Vagina (tissue), 2 donors: ENCODE measurements at places on chromosomes 1 and 21.
A peak's percentile ranks its signal among the peaks of the same experiment; 100 is the strongest.

GRCh38 chr21:44854664-44855446 is 18.6 kb downstream of the PTTG1IP start:
- no peak for DNase-seq
- H3K4me3 ChIP-seq = no peak overlapping the region
- no peaks in the 10 kb centered on the region for H3K27me3 ChIP-seq
- H3K4me1 ChIP-seq = peaks cover 11% of the 10 kb centered on the region
- H3K36me3 ChIP-seq = no peaks in the 10 kb centered on the region

GRCh38 chr1:91619881-91620280 is 119.2 kb downstream of the CDC7 start:
- H3K4me1 ChIP-seq = peaks cover 16% of the 10 kb centered on the region
- no peak for DNase-seq

GRCh38 chr1:10450156-10450814 is 454 bp downstream of the CORT start:
- DNase-seq = no peak
- H3K27me3 ChIP-seq = no peaks in the 10 kb centered on the region
- H3K36me3 ChIP-seq = no peaks in the 10 kb centered on the region
- peaks cover 9% of the 10 kb centered on the region for H3K4me1 ChIP-seq
- no peak overlapping the region for H3K27ac ChIP-seq
- no peak overlapping the region for H3K4me3 ChIP-seq

DNA sequence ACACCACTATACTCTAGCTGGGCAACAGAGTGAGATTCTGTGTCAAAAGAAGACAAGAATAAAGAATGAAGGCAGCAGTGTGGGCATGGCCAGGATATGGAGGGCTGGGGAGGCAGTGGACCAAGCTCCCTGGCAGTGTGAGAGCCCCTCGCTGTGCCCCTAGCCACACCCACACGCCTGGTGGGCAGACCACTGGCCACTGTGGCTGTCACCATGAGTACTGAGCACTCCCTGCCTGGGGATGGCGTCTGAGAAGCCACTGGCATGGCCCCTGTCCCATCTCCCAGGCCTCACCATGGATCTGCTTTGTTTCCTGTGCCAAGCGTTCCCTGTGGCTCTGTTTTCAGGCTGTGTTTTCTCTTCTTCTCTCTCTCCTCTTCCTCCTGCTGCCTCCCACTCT is 51.7 kb downstream of the STUM start:
- H3K4me1 ChIP-seq = peaks cover 38% of the 10 kb centered on the region
- no peak overlapping the region for H3K4me3 ChIP-seq
- H3K36me3 ChIP-seq = no peaks in the 10 kb centered on the region
- H3K27me3 ChIP-seq = no peaks in the 10 kb centered on the region
- DNase-seq = no peak

DNA sequence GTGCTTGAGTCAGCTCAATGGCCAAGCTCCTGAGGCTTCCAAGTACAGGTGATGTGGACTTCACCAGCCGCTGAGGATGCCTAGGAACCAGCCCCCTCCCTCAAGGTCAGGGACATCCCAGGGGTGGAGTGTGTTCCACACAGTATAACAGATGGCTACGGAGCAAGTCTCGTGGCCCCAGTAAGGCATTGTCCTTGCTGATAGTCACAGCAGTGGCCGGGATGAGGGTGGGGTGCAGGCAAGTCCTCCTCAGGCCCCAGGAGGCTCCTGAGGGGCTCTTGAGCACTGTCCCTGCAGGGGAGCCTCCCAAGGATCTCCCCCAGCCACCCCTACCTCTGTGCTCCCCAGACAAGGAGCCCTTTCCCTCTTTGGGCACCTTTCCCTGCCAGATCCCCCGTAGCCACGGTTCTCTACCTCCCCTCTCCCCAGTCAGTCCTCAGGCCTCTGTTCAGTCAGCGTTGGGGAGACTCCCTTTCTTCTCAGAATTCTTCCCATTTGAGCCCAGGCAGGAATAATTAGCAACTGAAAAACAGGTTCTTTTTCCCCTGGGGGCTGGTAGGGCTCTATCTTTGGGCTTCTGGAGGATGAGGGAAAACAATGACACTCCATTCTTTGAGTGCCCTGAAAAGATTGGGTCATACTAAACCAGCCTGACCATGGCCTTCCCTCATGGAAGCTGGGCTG is 7.1 kb upstream of the THEM5 start:
- H3K27ac ChIP-seq = no peak overlapping the region
- peak; percentile 80 for DNase-seq
- peaks cover 19% of the 10 kb centered on the region for H3K4me1 ChIP-seq
- no peak overlapping the region for H3K4me3 ChIP-seq

DNA sequence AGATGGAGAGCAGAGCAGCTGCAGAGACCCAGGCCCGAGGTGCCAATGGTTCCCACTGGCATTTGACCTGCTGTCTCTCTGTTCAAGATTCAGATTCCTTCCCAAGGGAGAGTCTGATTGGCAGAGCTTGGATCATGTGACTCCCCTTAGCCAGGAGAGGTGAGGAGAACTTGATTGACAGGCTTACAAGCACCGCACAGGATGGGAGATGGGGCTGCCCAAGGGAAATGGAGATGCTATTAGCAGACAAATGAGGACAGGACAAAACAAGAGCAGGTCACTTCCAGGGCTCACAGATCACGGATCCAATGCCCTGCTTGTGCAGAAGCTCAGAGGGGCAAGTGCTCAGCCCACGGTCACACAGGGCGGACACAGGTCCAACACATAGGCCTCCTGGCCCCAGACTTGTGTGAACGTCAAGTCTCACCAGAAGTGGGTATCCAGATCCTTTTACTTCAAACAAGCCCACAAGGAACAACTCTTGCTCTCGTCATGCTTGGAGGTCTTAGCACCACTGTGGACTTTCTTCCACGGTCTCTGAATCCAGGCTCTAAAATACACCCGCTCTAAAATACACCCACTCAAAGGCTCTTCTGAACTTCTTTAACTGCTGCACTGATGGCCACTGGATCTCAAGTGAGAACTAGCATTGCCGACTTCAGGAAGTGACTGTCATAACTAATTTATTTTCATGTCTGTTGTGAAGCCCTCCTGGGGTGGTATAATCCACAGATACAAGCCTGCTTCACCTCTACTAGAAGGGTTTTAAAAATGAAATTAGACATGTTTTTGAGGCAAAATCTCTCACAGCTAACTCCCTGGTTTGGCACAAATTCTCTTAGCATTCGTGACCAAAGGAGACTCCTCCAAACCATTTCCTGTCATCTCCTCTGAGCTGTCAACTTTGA is 274.9 kb downstream of the RRAGC start:
- DNase-seq = no peak
- H3K27me3 ChIP-seq = no peaks in the 10 kb centered on the region
- no peaks in the 10 kb centered on the region for H3K36me3 ChIP-seq

- H3K27ac ChIP-seq = no peak overlapping the region
- DNase-seq = no peak
- H3K4me3 ChIP-seq = no peak overlapping the region
- no peaks in the 10 kb centered on the region for H3K36me3 ChIP-seq
Observed at GRCh38 chr1:114559356-114559755, 22.1 kb downstream of the BCAS2 start.

DNA sequence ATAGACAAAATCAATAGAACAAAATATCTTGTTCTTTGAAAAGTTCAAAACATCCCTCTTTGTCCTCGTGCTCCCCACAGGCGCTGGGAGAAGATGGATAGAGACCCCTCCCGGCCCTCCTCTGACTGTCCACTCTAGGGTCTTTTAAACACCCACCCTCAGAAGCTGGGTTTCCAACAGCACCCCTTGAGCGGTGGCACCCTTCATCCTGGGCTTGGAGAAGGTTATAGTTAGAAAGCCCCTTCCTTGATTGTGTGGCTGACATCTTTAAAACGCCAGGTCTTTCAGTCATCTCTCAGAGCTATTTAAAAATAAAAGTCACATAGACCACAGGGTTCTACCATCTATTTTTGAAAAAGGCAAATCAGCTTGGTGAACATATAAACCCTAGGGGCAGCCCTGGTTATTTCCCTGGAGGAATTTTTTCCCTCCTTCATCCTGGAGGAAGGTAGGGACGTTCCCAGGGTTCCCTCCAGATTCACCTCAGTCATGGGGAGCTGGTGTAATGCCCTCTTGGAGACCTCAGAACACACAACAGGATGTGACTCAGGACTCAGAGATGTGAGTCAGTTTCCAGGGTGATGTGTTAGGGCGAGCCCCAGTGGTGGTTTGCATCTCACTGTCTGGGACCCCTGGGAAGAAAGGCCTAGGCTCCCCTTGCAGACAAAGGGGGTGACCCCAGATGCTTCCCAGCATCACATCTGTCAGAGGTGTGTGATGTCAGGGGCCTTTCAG is 138.5 kb downstream of the CLIC6 start:
- DNase-seq = peak; percentile 90
- no peaks in the 10 kb centered on the region for H3K27me3 ChIP-seq
- H3K4me1 ChIP-seq = peaks cover 55% of the 10 kb centered on the region
- peak overlapping the region; percentile 87 for H3K27ac ChIP-seq

DNA sequence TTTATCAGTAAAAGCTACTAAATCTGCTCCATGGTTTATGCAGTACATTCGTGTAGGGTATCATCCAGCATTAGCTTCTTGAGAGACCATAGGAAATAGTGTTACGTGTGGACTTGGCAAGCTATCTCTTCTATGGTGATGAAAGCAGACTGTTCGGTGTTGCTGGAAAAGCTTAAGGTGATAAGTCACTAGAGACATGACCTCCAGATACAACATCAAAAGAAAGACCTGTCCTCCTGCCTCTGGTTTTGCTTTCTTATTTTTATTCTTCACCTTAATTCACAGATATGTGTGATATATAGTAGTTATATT is 53.5 kb upstream of the S1PR1 start:
- H3K36me3 ChIP-seq = no peaks in the 10 kb centered on the region
- DNase-seq = no peak
- H3K4me3 ChIP-seq = no peak overlapping the region
- H3K4me1 ChIP-seq = no peaks in the 10 kb centered on the region

DNA sequence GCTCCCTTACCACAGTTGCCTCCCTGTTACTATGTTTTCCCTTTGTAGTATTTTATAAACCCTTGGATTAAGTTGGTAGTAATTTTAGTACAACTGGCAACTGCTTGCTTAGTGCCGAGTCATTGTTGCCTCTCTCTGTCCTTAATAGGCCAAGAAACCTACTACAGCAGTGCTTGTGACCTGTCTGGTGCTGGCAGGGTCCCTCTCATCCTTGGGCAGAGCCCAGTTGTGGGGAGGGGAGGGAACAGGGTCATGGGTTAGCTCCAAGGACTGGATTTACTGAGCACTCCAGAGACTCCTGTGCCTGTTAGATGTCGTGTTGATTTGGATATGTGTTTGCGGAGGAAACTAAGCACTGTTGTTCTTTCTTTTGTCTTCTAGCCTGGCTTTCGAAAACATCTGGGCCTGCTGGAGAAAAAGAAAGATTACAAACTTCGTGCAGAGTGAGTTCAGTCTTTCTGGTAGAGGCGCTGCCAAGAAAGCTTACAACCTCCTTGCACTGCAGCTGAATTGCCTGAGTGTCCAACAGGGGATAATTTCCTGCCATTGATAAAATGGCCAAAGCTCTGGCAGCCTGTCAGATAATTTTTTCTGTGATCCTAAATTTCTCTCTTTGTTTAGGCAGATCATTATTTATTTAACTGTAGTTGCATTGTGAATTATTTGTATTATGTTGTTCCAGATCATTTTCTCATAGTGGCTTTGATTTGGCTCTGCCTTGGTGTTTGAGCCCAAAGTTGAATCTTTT is 3.6 kb downstream of the UTP11 start:
- H3K4me3 ChIP-seq = no peak overlapping the region
- H3K4me1 ChIP-seq = peaks cover 33% of the 10 kb centered on the region
- peaks cover 36% of the 10 kb centered on the region for H3K36me3 ChIP-seq
- H3K27ac ChIP-seq = no peak overlapping the region

- peaks cover 78% of the 10 kb centered on the region for H3K4me1 ChIP-seq
- no peak overlapping the region for H3K4me3 ChIP-seq
- DNase-seq = no peak
- H3K27ac ChIP-seq = no peak overlapping the region
Observed at GRCh38 chr1:231385416-231385748, 36.7 kb downstream of the EGLN1 start.

GRCh38 chr1:56468518-56468917 is 110.8 kb downstream of the PLPP3 start:
- H3K27ac ChIP-seq = no peak overlapping the region
- no peaks in the 10 kb centered on the region for H3K27me3 ChIP-seq

- no peaks in the 10 kb centered on the region for H3K27me3 ChIP-seq
- no peaks in the 10 kb centered on the region for H3K36me3 ChIP-seq
- H3K4me1 ChIP-seq = no peaks in the 10 kb centered on the region
Observed at GRCh38 chr1:18174037-18174436, 66.4 kb downstream of the IGSF21 start.
